ENCODE measurements at places on chromosomes 4 and X.

- DNase-seq, result no peak
Observed at GRCh38 chrX:11117745-11118144, 6.6 kb downstream of the HCCS start.

- DNase-seq, result no peak
Observed at GRCh38 chrX:32847921-32848320, 363.4 kb downstream of the DMD start.

DNA sequence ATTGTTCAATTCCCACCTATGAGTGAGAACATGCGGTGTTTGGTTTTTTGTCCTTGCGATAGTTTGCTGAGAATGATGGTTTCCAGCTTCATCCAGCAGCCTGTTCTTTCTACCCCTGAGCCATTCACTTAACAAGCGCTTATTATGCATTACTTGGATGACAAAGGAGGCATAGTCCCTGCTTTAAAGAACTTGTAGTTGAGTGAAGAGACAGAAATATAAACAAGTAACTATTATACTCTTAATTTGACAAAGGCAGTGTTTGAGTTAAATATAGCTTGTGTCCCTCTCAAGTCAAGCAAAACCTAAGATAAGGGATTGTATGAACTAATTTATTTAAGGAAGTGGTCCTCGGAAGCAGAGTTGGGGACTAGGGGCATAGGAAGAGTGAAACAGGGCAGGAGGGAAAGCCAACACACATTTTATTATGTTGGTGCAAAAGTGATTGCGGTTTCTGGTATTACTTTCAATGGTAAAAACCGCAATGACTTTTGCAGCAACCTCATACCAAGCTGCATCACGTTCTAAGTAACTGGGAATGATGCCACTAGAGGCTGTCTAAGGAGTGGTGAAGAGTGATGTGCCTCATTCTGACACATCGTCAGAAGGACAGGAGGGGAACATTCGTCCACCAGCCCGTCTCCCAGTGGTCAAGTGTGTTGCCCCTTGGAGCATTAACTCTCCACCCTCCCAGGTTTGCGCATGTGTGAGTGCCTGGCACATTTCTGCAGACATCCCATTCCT is 41.8 kb downstream of the QDPR start:
- DNase-seq, result no peak

GRCh38 chr4:172778583-172778982 is 390.0 kb upstream of the GALNT7 start:
- DNase-seq, result no peak

DNA sequence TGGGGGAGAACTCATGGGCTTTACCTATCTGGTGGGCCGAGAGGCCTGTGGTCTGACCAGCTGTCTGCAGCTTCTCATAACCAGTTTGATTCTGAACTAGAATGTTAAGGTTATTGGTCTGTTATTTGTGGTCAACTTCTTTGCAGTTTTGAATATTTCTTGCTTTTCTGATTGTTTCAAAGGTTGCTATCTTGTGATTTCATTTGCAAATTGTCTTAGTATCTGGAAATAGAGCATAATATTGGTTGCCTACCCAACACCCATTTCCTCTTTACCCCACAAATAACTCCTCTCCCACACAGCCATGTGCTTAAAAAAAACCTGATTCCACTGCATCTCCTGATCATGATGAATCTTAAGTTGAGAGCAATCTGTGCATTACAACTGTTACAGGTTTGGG is 39.1 kb upstream of the BMP2K start:
- DNase-seq, result no peak

DNA sequence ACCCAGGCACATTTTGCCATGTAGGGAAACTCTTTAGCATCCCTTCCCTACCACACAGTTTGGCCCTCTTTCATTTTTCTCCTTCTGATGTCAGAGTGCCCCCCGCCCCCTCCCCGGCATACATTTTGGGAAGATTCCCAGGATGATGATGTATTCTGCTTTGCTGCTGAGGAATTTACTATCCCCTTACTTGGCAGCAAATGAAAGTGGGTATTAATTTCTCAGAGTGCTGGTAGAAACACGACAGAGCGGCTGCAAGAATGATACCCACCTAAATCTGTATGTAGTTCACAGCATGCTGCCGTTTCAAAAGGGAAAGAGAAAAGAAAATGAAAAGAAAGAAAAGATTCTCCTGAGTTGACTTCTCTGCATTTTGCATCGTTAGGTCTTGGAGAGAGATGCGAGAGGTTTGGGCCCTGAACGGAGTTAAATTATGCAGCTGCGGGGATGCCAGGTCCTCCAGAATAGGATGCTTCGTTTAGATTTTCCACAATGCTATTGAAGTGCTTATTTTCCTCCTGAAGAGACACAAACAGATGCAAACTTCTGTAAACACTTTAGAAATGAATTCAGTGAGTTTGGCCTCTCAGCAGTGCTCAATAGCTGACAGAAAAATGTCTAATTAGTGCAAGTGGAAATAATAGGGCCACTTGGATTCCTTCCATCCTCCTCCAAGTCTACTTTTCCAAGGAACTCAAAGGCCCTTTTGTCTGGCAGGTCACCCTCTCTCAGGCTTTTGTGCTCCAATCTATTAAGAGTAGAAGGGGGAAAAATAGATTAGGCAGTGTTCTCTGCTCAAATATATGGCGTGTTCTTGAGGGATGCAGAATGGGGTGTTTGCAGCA is 106.2 kb downstream of the ALPK1 start:
- no peak for DNase-seq

DNA sequence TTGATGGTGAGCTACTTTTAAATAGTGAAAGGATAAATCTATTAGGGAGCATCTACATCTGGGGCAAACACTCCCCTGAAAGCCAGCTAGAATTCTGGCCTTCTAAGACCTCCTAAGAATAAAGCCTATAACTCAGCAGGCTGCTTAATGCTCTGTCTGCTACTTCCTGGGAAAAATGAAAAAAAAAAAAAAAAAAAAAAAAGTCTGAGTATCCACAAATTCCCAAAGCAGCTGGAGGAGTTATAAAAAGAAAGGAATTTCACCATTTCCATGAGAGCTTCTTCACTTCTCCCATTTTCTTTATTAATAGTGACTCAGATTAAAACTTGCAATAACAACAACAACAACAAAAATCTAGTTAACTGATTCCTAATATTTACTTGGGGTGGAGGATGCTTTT is 511.2 kb downstream of the INPP4B start:
- no peak for DNase-seq

DNA sequence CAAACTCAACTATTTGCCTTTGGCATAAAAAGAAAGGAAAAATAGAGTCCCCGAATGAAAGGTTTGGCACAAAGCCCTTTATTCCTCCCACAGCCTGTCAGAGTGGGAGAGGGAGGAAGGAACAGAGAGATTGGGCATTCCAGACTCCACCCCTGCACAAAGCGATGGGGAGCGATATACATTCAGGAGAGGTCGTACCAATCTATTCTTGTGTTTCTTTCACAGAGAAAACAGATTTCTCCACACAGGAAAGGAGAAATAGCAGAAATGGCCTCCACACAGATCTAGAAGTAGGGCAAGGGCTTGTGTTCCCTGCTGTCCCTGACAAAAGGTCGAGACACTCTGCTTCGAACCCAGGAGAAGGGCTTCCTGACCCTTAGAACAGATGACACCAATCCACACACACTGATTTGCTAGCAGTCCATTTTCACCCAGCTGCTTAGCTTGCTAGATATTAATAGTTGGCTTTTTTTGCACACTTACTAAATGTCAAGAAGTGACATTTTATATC is 197.4 kb downstream of the MAML3 start:
- DNase-seq, result no peak

DNA sequence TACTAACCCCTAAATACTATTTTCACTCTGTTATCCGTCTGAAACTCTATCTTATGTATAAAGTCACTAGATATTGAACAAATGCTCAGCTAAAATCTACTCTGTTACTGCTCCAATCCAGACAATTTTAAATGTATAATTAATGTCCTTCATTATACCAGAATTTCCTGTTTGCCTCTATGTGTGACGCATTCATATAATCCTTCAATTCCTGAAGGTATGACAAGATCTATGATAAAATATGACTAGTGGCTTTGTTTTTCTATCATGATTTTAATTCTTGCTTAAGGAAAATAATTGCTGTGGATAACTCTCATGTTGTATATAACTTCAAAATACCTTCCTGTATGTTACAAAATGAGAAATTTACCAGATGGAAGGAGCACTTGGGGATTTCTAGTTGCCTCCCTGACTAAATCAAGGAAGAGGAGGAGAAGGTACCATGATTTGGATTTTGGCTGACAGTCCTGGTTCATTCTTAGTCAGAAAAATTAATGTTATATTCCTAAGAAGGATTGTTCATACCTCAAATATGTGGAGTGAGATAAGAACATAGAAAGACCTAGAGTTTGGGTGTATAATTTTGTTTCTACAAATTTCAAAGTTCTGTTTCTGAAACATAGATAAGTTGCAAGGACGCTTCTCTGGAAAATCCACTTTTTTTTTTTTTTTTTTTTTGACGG is 4.9 kb downstream of the CXCL6 start:
- DNase-seq, result no peak

- no peak for DNase-seq
Observed at GRCh38 chr4:3399277-3400194, 42.2 kb upstream of the HGFAC start.

- DNase-seq, result no peak
Observed at GRCh38 chrX:140764401-140764919, 54.9 kb downstream of the LINC00632 start.

GRCh38 chr4:20086799-20087521 is 164.7 kb upstream of the SLIT2 start:
- DNase-seq, result no peak

DNA sequence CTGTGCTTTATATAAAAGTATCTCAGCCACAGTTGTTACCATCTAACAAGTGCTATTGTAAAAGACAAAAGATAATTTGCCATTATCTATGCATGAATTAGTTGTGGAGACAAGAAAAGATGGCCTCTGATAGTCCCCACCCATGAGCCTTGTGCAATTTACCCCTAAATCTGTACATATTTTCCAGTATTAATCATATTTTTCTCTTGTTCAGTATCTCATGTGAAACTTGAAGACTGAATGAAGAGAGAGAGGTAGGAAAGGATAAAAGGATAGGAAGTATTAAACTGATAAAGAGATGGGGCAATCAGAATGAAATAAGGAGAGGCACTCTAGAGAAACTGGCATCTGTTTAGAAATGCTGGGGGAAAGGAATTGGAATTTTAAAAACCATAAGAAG is 3.7 kb downstream of the MYOZ2 start:
- no peak for DNase-seq

DNA sequence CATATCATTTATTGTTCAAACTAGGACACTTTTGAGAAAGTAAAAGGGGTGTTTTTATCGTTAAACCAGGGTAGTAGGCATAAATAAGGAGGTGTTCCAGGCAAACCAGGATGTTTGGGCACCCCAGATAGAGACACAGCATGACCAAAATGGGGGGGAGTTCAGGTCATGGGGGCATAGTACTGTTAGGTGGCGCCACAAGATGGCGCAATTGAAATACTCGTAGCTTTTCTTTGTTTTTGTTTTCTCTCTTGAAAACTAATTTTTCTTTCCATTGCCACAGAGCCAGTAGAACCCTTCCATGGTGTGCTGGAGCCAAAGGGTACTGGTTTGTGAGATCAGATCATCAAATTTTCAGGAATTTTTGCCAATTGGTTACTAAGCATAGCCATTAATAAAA is 283.4 kb downstream of the BCOR start:
- DNase-seq, result no peak

- DNase-seq, result no peak
Observed at GRCh38 chr4:107876099-107876498, 51.4 kb downstream of the SGMS2 start.

GRCh38 chrX:97132664-97133415 is 249.1 kb downstream of the RPA4 start:
- DNase-seq, result no peak

DNA sequence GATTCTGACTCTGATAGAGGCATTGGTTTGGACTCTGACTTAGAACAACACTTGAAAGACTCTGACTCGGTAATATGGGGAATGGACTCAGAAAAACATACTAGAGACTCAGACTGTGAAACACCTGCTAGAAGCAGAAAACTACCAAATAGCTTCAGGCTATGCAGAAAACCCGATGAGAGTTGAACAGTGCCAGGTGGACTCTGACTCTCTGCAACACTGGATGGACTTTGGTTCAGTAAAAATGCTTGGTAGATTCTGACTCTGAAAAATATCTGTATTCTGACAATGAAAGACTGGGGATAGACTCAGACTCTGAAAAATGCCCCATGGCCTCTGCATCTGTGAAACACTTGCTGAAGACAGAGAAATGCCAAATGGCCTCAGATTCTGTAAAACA is 215.1 kb upstream of the HDX start:
- DNase-seq, result no peak

DNA sequence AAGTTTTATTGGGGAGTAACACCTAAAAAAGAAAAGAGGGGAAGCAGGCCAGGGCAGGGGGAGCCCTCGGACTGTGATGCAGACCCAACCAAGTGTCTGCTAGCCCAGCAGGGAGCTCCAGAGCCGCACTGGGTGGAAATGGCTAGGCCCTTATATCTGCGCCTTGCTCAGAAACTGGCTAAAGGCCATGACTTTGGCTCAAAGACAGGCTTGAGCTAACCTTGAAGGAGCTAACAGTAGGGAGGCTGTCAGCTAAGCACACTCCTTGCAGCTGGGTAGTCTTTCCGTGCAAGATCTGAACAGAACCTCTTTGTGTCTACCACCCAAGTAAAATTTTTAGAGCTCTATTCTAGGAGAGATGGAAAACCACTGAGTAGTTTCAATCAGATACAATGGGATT is 43.0 kb downstream of the SEPSECS start:
- no peak for DNase-seq

DNA sequence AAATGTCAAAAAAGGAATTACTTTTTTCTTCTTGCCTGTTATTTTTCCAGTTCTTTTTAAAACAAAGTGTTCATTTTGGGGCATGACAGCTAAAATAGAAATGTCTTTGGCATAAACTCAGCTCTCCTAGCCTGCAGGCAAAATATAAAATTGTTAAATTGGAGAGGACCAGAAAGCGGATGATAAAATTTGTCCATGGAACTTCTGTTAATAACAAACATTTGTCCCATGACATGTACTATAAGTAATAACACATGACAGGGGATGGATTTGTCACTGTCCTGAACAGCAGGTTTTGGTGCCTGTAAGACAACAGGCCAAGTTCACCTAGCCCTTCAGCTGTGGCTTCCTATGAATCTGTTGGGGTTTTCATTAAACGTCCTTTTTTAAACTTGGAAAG is 184.0 kb upstream of the TTC29 start:
- DNase-seq, result no peak

- no peak for DNase-seq
Observed at GRCh38 chrX:9557091-9557490, 92.2 kb downstream of the TBL1X start.

DNA sequence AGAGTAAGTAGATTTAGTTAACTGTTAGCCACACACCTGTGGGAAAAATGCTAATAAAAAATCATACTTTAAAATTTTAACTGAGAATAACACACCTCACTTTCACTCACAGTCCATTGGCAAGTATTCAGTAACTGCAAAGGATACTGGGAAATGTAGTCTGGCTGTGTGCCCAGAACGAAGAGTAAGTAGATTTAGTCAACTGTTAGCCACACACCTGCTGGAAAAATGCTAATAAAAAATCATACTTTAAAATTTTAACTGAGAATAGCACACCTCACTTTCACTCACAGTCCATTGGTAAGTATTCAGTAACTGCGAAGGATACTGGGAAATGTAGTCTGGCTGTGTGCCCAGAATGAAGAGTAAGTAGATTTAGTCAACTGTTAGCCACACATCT is 178.4 kb upstream of the NWD2 start:
- DNase-seq, result no peak

GRCh38 chr4:147582386-147583060 is 34.7 kb upstream of the TMEM184C start:
- no peak for DNase-seq

GRCh38 chr4:31735004-31735403 is 1014.8 kb downstream of the PCDH7 start:
- no peak for DNase-seq

Data from stimulated activated CD8-positive, alpha-beta memory T cell treated with anti-CD3 and anti-CD28 coated beads, Interleukin-4, amount 100 ng/mL, for 1 hour (primary cell).